ENCODE measurements at places on chromosomes 5 and 9. TPM values are rescaled to one million over a fixed set of nuclear protein-coding genes. Genes with fewer than 3 reads are reported as not detected.

Gene ITK
- total RNA-seq: 1.7 TPM

DNA sequence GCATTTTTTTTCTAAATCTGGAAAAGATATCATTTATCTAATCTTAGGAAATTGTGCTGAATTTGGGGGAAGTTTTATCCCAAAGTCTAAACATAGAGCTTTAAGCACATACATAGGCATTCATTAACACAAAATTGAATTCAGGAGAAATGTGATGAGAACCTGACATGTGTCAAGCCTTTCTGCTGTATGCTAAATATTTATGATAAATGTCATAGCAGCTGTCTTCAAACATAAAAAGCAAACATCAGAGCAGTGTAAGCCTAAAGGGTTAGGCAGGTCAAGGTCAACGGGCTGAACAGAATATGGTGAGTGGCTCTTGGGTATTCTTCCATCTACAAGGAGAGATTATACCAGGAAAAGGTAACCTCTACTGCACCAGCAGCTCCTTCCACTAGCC lies 737.2 kb upstream of the ZNF608 start:
- H3K27ac ChIP-seq: no peak overlapping the region
- H3K27me3 ChIP-seq: no peaks in the 10 kb centered on the region
- H3K4me3 ChIP-seq: no peak overlapping the region
- H3K4me1 ChIP-seq: peaks cover 7% of the 10 kb centered on the region
- H3K36me3 ChIP-seq: no peaks in the 10 kb centered on the region

- peak overlapping the region; percentile 84 for H3K27ac ChIP-seq
- H3K4me3 ChIP-seq: no peak overlapping the region
- peak; percentile 27 for DNase-seq
- H3K27me3 ChIP-seq: no peaks in the 10 kb centered on the region
- no peaks in the 10 kb centered on the region for H3K36me3 ChIP-seq
These were observed 214.9 kb downstream of the FANCC start for GRCh38 chr9:95102572-95102971.

- no peaks in the 10 kb centered on the region for H3K36me3 ChIP-seq
- no peaks in the 10 kb centered on the region for H3K4me1 ChIP-seq
- H3K27me3 ChIP-seq: no peaks in the 10 kb centered on the region
These were observed 183.2 kb upstream of the TUSC1 start for GRCh38 chr9:25861421-25861820.

- DNase-seq: no peak
- H3K4me3 ChIP-seq: no peak overlapping the region
- no peaks in the 10 kb centered on the region for H3K4me1 ChIP-seq
- no peaks in the 10 kb centered on the region for H3K27me3 ChIP-seq
- H3K36me3 ChIP-seq: no peaks in the 10 kb centered on the region
- no peak overlapping the region for H3K27ac ChIP-seq
These were observed 176.9 kb downstream of the RAB3C start for GRCh38 chr5:58759745-58760144.

DNA sequence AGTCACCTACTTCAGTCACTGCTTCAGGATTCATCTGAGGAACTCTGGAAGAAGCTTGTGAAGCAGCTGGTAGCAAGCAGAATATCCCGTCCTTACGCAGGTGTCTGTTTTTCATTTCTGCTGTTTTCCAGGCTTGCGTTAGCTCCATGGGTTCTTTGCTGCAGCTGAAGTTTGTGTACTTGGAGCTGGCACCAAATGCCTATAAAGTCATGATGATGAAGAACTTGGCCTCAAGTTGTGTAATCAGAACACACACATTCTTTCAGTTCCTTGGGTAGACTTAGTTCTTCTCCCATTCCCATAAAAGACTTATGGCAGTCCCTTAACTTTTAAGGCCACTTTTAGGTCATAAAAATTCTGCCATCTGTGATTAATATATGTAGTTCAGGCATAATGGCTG lies 116.7 kb downstream of the LRRC70 start:
- H3K27ac ChIP-seq: no peak overlapping the region
- H3K27me3 ChIP-seq: no peaks in the 10 kb centered on the region
- no peaks in the 10 kb centered on the region for H3K36me3 ChIP-seq
- H3K4me1 ChIP-seq: no peaks in the 10 kb centered on the region

GRCh38 chr5:65299861-65300260 lies 181.9 kb downstream of the ADAMTS6 start:
- no peaks in the 10 kb centered on the region for H3K36me3 ChIP-seq
- no peak overlapping the region for H3K27ac ChIP-seq
- H3K4me3 ChIP-seq: no peak overlapping the region
- no peak for DNase-seq
- no peaks in the 10 kb centered on the region for H3K4me1 ChIP-seq
- no peaks in the 10 kb centered on the region for H3K27me3 ChIP-seq

Measured in thyroid gland (tissue), 4 donors.